Stimulated activated CD4-positive, alpha-beta T cell treated with anti-CD3 and anti-CD28 coated beads, Interleukin-1b, Interleukin-23, amount 100 ng/mL, for 4 hours (primary cell): ENCODE measurements at places on chromosomes 2 and 18.

DNA sequence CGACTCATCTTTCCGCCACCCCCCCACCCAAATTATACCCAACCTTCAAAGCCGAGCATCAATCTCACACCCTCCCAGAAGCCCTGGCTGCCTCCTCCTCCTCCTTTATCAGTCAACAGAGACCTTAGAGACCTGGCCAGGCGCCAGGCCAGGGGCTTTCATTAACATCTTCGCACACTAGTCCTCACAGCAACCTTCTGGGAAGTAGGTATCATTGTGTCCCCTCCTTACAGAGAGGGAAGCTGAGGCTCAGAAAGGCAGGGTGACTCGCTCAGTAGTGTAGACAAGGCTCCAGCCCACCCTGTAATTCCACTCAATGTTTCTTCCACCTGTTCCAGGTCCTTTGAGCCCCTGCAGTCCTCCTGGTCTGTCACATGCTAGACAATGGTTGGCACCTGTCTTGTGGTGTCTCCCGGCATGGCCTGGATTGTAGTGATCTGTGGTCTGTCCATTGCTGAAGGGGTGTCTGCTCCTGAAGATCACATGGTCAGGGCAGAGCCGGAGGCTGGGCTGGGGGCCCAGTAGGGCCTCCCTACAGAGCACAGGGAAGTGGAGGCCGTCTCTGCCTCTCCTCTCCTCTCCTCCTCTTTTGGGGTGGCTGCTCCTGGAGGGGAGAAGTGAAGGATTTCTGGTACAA, 36.0 kb downstream of the KLHL29 start:
- DNase-seq = no peak

- no peak for DNase-seq
Observed at GRCh38 chr18:39842366-39842914, 2112.6 kb upstream of the PIK3C3 start.

DNA sequence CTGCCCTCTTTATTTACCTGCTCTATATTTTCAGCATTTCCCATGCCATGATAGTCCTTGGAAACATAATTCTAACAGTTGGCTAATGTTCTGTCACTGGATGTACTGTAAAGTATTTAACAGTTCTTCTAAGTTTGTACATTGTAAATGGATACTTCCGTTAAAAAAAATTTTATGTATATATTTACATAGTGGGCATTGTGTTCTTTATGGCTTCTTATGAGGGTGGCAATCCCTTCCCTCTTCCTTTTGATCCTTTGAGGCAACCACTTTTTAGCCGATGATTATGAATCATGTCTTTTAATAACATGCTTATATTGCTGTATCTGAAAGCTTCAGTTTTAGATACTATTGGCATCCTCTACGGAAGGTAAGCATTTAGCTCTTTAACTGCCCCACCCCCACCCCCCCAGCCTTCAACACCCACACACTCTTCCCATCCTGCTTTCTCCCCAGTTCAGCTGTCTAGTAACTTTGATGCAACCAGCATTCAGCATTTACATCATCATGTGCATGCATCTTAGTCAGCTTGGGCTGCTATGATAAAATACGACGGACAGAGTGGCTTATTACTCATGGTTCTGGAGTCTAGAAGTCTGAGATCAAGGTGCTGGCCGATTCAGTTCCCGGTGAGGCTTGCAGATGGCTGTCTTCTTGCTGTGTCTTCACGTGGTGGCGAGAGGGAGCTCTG, 21.0 kb upstream of the EDAR start:
- DNase-seq = no peak

- no peak for DNase-seq
Observed at GRCh38 chr2:186617771-186618170, 27.9 kb downstream of the ITGAV start.

- no peak for DNase-seq
Observed at GRCh38 chr2:218880859-218881594, 375 bp downstream of the WNT10A start.

GRCh38 chr2:179467111-179467510, 202.5 kb upstream of the SESTD1 start:
- no peak for DNase-seq

DNA sequence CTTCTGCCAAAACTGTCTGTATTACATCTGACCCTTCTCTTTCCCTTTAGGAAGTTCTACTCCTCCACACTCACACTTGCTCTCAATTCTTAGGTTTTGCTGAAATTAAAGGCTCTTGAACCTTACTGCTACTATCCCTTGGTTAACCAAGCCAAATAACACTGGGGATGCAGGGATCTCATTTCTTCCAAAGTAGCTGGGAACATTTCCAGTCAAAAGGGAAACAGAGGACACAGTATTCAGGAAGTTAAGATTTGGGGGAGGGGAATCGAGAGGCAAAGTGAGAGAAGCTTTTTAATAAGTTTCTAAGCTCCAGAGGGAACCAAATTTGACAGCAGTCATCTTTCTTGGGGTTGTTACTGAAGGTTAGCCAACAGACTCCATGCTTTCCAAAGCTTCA, 6.2 kb downstream of the SEPTIN2 start:
- DNase-seq = no peak

- DNase-seq = no peak
Observed at GRCh38 chr2:45782986-45783385, 131.5 kb downstream of the PRKCE start.
